ENCODE measurements at places on chromosomes 1 and 21.

GRCh38 chr1:181036107-181036836 lies 2.5 kb downstream of the MR1 start:
- DNase-seq: no peak

DNA sequence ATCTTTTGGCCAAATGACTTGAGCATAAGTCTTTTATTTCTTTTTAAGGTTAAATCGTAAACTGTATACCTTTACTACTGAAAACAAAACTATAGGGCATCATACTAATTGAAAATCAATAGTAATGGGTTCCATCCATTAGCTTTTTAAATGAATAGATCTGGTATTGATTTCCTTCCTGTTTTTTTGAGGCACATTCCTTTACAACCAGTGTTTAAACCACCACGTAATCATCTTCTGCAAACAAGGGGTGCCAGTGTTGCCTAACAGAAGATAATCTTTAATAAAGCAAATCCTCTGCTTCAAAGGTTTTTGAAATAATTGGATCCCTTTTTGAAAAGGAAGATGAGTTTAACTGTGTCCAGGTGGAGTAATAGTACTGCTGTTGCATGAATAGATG lies 48.7 kb upstream of the ANGPTL1 start:
- DNase-seq: no peak

- DNase-seq: no peak
These were observed 24.1 kb downstream of the HHIPL2 start for GRCh38 chr1:222523852-222524251.

DNA sequence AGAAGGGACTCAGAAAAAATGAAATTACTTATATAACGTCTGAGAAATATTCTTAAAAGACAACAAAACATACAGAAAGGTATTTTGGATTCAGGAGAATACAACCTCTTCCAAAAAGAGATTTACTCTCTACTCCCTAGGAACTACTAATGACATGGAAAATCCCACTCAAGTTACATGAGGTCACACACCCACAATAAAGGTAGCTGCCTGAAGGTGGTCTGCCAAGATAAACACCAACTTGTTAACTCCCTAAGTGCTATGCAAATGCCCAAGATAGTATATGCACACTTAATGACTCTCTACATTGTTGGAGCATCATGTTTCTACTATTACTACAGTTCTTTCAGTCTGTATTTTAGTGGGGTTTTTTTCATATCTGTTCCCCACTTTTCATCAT lies 26.5 kb downstream of the RERE start:
- no peak for DNase-seq

DNA sequence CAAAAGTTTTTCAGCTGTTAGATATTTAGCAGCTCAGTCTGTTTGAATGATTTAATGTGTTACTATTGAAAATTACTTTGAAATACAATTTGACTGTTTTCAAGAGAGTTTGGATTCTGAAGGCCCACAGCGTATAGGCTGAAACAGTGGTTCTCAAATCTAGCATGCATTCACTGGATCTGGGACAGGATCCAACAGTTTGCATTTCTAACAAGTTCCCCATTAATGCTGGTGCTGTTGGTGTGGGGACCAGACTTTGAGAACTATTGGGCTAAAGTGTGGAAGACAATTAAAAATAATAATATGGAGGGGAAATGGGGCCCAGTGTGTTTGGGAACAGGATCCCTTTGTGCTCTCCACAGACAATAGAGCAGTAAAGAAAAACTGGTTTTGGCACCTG lies 31.9 kb downstream of the ITSN1 start:
- DNase-seq: no peak

DNA sequence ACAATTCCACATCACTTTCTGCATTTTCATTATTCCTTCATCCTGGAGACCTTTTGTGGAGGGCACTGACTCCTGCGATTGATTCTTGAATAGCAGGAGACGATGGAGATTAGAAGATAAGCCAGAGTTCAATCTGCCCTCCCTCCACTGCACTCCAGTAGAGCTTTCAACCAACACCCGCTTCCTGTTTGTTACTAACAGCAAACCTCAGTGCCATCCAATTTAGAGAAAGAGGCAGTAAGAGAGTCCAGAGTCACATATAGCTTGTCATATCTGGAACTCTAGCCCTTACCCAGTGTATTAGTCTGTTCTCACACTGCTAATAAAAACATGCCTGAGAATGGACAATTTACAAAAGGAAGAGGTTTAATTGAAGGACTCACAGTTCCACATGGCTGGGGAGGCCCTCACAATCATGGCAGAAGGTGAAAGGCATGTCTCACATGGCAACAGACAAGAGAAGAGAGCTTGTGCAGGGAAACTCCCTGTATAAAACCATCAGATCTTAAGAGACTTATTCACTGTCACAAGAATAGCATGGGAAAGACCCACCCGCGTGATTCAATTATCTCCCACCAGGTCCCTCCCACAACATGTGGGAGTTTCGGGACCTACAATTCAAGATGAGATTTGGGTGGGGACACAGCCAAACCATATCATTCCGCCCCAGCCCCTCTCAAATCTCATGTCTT lies 55.9 kb downstream of the PCBP3 start:
- DNase-seq: no peak

DNA sequence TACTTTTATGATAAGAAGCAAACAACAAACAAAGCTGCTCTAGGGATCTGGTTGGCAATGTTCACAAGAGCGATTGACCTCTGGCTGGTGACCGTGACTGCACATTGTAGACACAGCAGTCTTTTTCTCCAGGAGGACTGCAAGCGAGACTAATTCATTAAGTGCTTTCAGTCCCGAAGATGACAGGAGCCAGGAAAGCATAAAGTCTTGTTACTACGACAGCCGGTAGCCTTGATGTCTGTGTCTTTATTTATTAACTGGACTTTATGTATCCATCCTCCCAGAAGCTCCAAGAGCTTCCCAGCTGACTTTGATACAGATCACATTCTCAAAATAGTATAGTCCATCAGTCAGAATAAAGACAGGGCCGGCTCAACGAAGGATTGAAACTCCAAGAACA lies 18.2 kb downstream of the FAM163A start:
- no peak for DNase-seq

DNA sequence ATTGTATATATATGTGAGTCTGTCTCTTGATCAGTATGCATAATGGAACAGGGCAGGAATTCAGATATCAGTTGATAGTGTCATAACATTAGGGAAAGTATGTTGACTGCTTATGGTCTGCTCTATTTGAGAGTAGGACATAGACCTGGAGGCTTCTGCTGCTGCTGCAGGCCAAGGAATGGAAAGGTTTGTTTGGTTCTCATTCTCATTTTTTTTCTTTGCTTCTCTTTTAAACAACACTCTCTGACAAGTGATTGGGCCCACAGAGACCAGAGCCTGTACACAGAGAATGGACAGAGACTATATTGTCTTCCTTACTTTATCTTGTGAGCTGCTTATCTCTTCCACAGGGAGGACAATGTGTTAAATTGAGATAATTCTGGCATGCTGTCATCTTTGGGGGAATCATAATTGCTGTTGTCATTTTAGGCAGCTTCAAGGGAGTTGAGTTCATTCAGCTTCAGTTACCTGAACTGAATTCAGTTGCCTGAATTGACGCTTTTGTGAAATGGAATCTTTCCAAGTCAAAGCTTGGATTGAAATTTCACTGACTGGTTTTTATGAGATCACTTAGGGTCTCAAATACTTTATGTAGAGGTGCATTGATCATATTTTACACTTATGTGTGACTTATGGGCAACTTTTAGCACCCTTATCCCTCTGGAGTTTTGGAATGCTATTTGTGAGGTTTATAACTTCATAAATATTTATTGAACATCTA lies 16.9 kb downstream of the CAP1 start:
- DNase-seq: no peak

DNA sequence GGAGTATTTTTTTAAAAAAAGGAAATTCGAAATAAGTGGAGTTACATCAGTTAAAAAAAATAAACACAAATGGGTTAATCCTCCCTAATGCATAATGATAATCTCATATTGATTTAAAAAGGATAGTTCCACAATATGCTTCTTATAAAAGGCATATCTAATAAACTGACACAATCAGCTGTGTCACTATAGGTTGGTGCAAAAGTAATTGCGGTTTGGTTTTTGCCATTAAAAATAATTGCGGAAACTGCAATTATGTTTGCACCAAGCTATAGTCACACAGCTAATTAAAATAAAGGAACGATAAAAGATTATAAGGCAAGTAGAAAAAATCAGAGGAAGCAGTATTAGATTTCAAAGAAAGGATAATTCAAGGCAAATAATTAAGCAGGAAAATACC lies 21.0 kb upstream of the IFI44L start:
- DNase-seq: no peak

GRCh38 chr1:6126521-6127067 lies 53.5 kb downstream of the CHD5 start:
- no peak for DNase-seq

DNA sequence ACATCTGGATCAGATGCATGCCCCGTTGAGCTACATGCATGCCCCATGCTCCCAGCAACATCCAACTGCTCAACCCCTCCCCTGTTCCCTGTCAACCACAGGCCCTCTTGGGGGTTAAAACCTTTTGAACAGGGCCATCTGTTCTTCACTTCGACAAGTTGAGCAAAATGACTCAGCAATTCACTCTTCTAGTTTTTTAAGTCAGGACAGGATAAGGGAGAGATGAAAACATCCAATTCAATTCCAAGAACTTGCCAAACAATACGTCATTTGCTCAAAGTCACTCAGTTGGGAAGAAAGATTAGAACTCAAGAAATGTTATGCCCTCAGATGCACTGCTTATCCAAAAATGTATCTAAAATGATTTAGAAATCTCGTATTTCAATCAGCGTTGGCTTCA lies 46.1 kb upstream of the MTF2 start:
- no peak for DNase-seq

GRCh38 chr1:99956755-99957154 lies 13.0 kb upstream of the SLC35A3 start:
- no peak for DNase-seq

DNA sequence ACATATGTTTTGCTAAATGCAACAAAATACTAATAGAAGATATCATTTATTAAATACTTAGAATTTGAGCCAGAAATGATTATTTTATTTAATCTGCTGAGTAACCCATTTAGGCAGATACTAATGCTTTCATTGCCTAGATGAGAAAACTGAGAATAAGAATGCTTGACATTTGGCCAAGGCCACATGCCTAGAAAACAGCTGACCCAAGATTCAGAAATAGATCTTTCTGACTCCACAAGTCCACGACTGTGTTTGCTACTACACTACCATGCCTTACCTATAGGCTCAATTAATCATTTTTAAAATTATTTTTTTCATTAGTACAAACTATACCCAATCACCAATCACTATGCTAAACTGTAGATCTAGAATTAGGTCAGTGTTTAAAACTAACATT lies 129.7 kb downstream of the ATP1B1 start:
- no peak for DNase-seq

DNA sequence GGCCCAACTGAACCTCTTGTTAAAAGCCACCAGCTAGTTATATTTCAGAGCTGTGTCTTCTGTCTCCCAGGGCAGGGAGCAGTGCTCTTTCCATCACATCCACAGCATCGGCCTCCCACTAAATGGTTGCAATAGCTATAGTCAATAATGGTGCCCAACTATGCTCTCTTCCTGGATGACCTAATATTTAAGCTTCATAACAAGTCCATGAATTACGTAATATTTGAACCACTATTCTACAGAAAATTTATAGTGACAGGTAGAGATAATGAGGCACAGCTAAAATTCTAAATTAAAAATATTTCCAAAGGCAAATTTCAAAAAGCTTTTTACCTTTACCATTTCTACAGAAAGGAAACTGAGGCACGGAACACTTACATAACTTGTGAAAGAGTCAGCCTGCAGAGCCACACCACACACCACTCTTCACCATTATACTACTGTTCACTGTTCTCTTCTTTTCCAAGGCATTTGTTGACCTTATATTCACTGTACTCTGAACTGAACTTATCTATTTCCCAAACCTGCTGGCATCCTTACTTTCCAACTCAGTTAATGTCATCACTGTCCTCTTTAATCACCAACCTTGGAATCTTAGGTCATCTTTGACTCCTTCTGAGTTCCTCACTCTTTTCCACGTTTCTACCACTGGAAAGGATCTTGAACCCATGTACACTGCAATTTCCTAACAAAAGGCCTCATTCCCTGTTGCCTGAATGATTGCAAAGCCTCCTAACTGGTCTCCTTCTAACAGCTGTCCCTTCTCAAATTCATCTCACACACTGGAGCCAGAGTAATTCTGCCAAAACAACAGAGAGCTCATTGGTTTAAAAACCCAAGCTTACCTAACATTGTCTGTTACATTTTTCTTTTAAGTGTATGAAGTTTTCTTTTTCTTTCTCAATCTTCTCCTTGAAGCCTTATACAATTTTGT lies 85.5 kb downstream of the DDAH1 start:
- no peak for DNase-seq

GRCh38 chr1:185603158-185603557 lies 131.0 kb upstream of the HMCN1 start:
- DNase-seq: no peak

GRCh38 chr1:214213136-214213535 lies 67.8 kb upstream of the SMYD2 start:
- DNase-seq: no peak

- DNase-seq: peak; percentile 44
These were observed 64.6 kb downstream of the SIK1 start for GRCh38 chr21:43362321-43362791.

DNA sequence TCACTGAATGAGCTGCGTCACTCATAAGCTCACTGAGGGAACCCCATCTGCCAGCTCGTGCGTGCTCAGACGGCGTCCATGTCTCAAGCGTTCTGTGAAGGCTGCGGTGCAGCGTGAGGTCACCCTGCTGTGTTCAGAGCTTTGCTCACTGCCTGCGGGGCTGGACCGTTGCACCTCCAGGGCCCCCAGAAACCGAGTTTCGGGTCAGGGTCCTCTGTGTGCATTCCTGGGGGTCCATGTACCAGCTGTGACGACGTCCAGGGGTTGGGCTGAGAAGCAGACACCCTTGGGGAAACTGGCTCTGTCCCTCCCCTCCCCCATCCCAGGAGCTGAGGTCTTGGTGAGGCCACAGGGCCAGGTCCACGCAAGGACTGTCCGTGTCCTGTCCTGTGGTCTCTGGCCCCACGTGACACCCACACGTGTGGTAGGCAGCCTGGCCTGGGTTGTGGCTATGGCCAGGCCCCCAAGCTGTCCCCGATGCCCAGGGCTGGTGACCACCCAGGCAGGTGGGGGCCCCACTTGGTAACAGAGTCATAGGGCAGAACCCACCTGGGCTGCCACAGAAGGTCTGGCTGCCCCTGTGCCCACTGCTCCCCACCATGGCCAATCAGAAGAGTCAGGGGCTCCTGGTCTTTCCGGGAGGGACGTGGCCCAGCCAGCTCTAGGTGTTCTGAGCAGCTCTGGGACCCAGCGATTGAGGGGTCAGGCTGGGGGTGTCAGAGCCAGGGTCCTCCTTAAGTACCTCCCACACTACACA lies 24.4 kb downstream of the FTCD start:
- DNase-seq: no peak

GRCh38 chr21:29382030-29382654 lies 83.4 kb downstream of the BACH1 start:
- no peak for DNase-seq

GRCh38 chr1:232247669-232248068 lies 382.3 kb downstream of the SIPA1L2 start:
- DNase-seq: no peak

DNA sequence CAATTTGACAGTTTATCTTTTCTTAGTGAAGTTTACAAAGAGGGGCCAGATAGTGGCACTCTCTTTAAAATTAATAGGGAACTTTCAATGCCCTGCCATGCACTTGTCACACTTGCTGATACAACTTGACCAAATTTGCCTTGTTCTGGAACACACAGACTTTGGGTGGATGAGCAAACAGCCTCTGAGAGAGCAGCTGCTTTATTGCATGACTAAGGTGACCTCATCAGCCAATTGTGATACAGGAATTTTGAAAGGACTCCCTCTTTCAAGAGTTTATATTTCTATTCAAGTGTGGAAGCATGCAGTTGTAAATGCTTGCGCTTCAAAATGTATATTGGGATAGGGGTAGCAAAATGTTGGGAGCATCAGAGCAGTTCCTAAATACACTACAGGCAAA lies 2.1 kb upstream of the RGS1 start:
- no peak for DNase-seq
